ENCODE measurements at places on chromosomes 3 and 15. TPM values are rescaled to one million over a fixed set of nuclear protein-coding genes. Genes with fewer than 3 reads are reported as not detected.

GRCh38 chr3:47365213-47366153 is 15.3 kb upstream of the PTPN23 start:
- no peaks in the 10 kb centered on the region for H3K4me1 ChIP-seq
- H3K27me3 ChIP-seq = no peaks in the 10 kb centered on the region
- no peak for DNase-seq
- no peak overlapping the region for H3K4me3 ChIP-seq

GRCh38 chr3:61460636-61461035 is 100.7 kb upstream of the PTPRG start:
- H3K27ac ChIP-seq = no peak overlapping the region
- no peak for DNase-seq
- H3K4me3 ChIP-seq = no peak overlapping the region
- H3K27me3 ChIP-seq = no peaks in the 10 kb centered on the region

DNA sequence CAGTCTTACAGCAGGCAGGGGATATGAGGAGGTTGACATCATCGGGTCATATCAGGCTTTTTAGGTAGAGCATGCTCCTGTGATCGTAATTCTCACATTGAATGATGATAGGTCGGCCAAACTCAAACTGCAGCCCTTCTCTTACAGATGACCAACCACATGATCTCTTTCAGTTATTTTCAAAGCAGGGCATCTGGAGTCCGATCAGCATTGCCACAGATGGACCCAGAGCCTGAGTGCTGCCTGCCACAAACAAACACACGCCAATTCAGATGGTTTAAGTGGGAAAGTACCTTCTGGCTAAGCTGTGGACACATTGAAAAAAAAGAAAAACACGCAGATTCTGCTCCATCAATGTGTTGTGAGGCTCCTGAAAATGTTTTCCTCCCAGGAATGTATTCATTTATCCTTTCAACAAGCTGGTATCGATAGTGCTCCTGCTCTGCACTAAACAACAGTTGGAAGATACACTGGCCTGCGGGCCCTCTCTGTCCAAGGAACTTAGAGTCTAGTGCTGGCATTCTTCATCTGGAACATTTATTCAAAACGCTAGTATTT is 31.2 kb downstream of the ARPP21 start:
- H3K4me3 ChIP-seq = no peak overlapping the region
- no peak for DNase-seq
- no peak overlapping the region for H3K27ac ChIP-seq
- no peaks in the 10 kb centered on the region for H3K4me1 ChIP-seq

- DNase-seq = peak; percentile 79
- H3K27ac ChIP-seq = peak overlapping the region; percentile 27
- 0 out of 2 replicates have a peak, but pooled peaks cover 12% of the 10 kb centered on the region for H3K36me3 ChIP-seq
- H3K4me1 ChIP-seq = no peaks in the 10 kb centered on the region
- H3K27me3 ChIP-seq = no peaks in the 10 kb centered on the region
- H3K4me3 ChIP-seq = no peak overlapping the region
Observed at GRCh38 chr3:185528532-185528931, 23.9 kb downstream of the LIPH start.

The ATP13A5 gene
- total RNA-seq = not detected

The FBXO40 gene
- total RNA-seq = not detected

DNA sequence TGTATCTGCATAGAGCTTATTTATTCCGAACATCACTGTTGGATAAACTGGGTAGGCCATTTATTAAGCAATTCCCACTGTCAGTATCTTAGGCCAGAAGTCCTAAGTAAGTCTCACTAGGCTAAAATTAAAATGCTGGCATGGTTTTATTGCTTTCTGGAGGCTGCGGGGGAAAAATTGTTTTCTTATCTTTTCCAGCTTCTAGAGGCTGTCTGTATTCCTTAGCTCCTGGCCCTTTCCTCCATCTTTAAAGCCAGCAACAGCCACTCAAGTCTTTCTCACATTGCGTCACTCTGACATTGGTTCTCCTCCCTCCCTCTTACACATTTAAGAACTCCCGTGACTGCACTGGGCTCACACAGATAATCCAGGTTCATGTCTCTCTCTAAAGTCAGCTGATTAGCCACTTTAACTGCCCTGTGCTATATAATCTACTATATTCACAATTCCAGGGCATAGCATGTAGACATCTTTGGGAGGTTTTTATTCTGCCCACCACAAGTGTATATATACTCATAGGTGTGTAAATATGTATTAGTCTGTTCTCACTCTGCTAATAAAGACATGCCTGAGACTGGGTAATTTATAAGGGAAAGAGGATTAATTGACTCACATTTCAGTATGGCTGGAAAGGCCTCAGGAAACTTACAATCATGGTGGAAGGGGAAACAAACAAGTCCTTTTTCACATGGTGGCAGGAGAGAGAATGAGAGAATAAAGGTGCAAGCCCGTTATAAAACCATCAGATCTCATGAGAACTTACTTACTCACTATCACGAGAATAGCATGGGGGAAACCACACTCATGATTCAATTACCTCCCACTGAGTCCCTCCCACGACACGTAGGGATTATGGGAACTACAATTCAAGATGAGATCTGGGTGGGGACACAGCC is 113.5 kb upstream of the SLC7A14 start:
- H3K4me3 ChIP-seq = no peak overlapping the region
- H3K27me3 ChIP-seq = no peaks in the 10 kb centered on the region
- H3K27ac ChIP-seq = no peak overlapping the region
- no peak for DNase-seq

- no peak overlapping the region for H3K4me3 ChIP-seq
- no peak overlapping the region for H3K27ac ChIP-seq
- no peaks in the 10 kb centered on the region for H3K36me3 ChIP-seq
- H3K27me3 ChIP-seq = no peaks in the 10 kb centered on the region
Observed at GRCh38 chr3:8635631-8636030, 9.0 kb downstream of the SSUH2 start.

All from PC-9 (cell line).